Ascending aorta (tissue), 2 donors: ENCODE measurements at places on chromosomes 11 and 22. TPM values are rescaled to one million over a fixed set of nuclear protein-coding genes. Genes with fewer than 3 reads are reported as not detected.

GRCh38 chr11:117097014-117097388 is 1.2 kb downstream of the SIK3 start:
- no peak for DNase-seq

DNA sequence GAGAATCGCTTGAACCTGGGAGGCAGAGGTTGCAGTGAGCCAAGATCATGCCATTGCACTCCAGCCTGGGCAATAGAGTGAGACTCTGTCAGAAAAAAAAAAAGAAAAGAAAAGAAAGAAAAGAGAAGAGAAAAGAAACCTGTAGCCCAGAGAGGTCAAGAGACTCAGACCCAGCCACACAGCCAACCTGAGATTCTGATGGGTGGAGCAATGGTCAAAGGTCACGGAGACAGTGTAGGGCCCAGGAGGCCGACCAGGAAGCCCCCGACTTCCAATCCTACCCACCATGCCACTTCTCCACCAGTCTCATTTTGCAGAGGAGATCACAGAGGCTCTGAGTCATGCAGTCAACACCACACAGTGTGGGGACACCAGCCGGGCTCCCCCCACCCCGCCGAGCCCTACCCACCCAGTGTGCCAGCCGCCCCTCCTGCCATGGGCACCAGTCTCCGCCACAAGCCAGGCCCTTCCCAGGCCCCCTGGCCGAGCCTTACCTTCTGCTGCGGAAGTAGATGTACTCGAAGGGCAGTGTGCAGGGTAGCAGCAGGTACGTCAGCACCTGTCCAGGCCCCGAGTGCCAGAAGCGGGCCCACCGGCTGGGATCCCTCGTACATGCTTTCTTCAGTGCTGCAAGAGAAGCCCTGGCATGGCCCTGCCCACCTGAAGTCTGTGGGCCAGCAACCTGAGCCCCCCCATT is 7.9 kb downstream of the PNPLA5 start:
- no peak for DNase-seq

DNA sequence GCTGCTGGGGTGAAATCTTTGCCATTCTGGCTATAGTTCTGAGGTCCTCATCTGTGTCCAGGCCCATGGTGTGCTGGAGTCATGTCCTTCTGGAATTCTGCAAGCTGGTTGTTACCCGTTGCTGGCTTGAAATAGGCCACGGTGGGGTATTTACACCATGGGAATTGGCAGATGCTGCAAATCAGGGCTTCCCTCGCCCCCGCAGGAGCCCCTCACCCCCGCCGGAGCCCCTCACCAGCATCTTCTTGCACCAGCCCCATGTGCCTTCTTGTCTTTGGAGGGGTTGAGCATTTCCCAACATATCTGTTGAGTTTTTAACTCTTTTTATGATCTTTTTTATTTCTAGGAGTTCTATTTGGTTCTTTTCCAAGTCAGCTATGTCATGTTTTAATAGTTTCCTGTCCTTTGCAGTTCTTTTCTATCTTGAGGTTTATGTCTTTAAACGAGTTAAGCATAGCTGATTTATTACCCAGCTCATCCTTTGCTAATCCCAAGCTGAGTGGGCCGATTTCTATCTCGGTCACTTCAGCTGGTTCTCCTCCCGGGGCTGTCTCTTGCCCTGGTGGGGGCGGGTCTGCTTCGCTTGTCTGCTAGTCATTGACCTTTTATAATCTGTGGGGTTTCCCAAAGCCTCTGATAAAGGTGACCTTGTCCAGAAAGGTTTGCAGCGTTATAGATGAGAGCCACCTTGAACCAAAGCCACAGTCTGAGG is 17.6 kb downstream of the ANO1 start:
- no peak for DNase-seq

DNA sequence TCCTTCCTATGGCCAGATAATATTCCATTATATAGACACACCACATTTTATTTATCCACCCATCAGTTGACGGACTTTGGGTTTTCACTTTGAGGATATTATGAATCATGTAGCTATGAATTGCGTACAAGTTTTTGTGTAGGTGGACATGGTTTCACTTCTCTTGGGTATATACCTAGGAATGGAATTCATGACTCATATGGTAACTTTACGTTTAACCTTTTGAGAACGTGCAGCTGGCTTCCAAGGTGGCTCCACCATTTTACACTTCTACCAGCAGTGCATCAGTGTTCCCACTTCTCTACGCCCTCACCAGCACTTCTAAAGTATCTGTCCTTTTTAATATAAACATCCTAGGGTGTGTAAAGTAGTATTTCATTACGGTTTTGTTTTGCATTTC is 112.0 kb downstream of the PLEKHA7 start:
- DNase-seq, result no peak

GRCh38 chr11:130609121-130610035 is 160.9 kb downstream of the ADAMTS15 start:
- peak; percentile 70 for DNase-seq

The SYCE3 gene
- total RNA-seq, result not detected

The RELT gene
- 25.7 TPM for total RNA-seq

The OR5M11 gene
- not detected for total RNA-seq

The DEUP1 gene
- total RNA-seq, result not detected

The TIMP3 gene
- 394 TPM for total RNA-seq

The OR56A3 gene
- total RNA-seq, result not detected

The DEPDC7 gene
- not detected for total RNA-seq
